ENCODE measurements at places on chromosomes 7 and 10.

GRCh38 chr7:68535266-68535665 lies 1063.0 kb upstream of the AUTS2 start:
- no peak for DNase-seq

- DNase-seq, result no peak
Measured at GRCh38 chr10:132375116-132375794, 21.7 kb upstream of the PWWP2B start.

DNA sequence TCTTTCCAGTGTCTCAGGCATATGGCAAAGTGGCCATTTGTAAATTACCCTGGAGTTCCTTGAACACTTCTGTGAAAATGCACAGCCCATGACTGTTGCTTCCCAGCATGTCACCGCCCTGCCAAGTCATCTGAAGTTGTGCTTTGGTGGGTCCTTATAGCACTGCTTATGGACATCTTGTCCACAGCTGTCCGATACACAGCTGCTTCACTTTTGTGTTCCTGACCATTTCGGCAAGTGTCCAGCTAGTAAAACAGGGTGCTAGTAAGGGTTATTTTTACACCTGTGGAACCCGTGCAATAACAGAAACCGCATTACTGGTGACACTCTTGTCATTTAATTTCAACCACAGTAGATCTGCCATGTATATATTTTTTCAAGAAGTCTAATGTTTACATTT lies 29.7 kb downstream of the PIP4K2A start:
- no peak for DNase-seq

GRCh38 chr10:30645340-30645827 lies 15.8 kb upstream of the LYZL2 start:
- DNase-seq, result no peak

- DNase-seq, result no peak
Measured at GRCh38 chr10:9452056-9452455, 1397.6 kb downstream of the GATA3 start.

GRCh38 chr10:61486251-61486650 lies 33.1 kb upstream of the TMEM26 start:
- DNase-seq, result no peak

DNA sequence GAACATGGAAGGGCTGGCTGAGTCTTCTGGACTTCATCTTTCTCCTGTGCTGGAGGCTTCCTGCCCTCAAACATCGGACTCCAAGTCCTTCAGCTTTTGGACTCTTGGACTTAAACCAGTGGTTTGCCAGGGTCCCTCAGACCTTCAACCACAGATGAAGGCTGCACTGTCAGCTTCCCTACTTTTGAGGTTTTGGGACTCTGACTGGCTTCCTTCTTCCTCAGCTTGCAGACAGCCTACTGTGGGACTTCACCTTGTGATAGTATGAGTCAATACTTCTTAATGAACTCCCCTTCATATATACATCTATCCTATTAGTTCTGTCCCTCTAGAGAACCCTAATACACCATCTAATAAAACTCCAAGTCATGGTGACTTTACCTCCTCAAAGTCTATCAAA lies 4.0 kb upstream of the CLEC5A start:
- DNase-seq, result no peak

DNA sequence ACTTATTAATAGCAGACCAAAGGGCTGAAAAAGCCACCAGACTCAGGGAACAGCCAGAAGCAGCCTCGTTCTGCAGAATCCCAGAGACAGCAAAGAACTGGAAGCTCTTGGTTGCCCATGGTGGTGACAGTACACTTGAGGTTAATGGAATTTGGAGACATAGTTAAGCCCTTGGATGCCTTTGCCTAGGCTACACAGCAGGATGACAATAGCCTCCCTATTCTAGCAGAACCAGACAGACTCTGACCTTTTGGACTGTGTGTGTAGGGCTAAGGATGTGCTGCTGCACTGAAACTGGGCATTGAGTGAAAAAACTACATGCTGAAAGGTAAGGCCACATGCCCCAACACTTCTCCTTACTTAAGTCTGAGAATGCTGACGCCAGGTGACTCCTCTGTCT lies 22.7 kb downstream of the OTUD1 start:
- DNase-seq, result no peak

DNA sequence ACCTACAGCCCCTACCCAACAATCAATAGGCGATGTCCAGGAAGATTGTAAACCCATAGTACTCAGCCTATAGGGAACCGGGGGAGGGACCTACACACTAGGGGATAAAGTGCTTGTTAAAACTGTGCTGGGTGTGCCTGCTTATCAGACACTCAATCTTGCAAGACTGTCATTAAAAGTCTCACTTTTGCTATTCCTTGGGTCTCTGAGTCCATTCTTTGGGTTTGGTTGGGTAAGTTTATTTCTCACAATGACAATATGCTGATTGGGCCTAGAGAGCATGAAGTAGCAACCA lies 45.6 kb downstream of the PTPRE start:
- DNase-seq, result no peak

- DNase-seq, result no peak
Measured at GRCh38 chr10:74652664-74653063, 173.7 kb upstream of the KAT6B start.

DNA sequence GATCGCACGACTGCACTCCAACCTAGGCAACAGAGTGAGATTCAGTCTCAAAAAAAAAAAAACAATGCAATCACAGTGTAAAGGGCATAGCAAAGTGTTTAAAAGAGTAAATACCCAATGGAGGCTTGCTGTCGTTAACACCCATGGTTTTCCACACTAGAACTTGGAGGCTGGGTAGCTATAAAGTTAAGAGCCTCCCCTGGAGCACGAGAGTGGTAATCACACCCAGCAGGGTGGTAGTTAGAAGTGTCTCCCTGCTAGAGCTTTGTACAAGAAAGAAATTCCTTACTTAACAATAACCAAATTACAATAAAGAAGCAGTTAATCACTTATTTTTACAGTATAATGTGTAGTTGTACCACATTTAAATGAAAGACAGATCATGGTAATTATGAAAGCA lies 1078.9 kb downstream of the NRG3 start:
- DNase-seq, result no peak

DNA sequence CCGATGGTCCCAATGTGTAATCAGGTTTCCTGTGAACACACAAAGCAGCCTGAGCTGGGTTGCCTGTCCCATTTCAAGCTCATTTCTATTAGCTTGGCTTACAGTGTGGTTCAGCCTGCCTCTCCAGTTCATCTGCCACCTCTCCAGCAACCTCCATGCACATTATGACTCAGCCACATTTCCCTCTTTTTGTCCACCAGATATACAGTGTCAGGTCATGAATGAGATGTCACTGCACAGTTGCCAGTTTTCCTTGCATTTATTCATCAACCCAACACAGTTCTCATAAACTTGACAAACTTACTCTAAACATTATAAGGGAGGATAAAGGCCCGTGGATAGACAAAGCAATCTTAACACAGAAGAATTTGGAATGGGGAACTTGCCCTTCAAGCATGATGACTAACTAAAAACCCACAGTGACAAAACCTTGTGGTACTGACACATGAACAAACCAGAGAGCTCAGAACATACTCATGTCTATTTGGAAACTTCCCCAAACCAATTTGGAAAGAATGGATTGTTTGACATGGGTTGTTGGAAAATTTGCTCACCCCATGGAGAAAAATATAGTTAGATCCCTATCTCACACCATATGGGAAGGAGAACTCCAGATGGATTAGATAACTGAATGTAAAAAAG lies 2.5 kb upstream of the CFAP58 start:
- peak; percentile 17 for DNase-seq

- no peak for DNase-seq
Measured at GRCh38 chr7:101823096-101823495, 5.7 kb downstream of the CUX1 start.
